T-helper 2 cell treated with Interferon-gamma antibody and Interleukin-4, amounts not matched to agents 5 μg/mL and 100 μg/mL, for 36 hours (primary cell): ENCODE measurements at places on chromosomes 6 and 20.

DNA sequence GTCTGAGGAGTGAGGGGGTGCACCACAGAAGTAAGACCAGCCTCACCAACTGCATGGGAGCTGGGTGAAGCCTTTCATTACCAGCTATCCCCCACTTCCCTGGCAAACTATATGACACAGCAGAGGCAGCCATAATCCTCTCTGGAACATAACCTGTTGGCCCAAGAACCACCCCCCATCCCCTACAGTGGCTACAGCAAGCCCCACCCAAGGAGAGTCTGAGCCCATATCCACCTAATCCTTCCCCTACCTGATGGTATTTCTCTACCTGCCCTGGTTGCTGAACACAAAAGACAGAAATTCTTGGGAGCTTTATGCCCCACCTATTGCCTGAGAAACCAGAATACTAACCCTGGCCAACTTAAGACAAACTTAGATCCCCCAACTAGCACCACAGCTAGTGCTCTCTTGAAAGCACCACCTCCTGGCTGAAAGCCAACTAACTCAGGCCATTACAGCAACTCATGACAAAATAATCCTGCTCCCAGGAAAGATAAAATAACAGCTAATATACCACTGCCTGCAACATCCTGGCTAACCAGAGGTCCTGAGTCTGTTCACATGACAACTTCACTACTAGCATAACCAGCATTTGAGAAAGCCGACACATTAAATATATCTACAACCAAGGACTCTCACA lies 11.2 kb downstream of the RNGTT start:
- H3K4me1 ChIP-seq, result peaks cover 2% of the 10 kb centered on the region
- no peaks in the 10 kb centered on the region for H3K27me3 ChIP-seq
- no peak overlapping the region for H3K4me3 ChIP-seq

GRCh38 chr6:119170447-119171087 lies 92.1 kb upstream of the FAM184A start:
- H3K4me1 ChIP-seq, result no peaks in the 10 kb centered on the region
- peaks cover 17% of the 10 kb centered on the region for H3K27me3 ChIP-seq
- no peak for DNase-seq
- no peak overlapping the region for H3K27ac ChIP-seq
- no peak overlapping the region for H3K4me3 ChIP-seq

DNA sequence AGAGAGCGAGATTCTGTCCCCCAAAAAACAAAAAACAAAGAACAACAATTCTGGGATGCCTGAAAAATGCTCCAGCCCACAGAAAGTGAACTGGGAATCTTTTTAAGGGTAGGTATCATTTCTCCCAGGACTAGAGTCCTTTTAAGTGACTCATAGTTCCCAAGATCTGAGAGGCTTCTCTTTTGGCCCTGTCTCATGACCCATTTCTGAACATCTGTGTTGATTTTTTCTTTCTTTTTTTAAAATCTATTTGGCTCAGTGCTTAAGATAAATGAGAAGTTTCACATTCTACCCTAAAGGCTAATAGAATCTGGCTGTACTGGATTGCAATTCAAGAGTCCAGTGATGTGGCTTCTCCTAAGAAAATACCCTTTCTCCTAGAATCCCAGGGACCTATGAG lies 217.6 kb upstream of the FOXQ1 start:
- no peaks in the 10 kb centered on the region for H3K36me3 ChIP-seq
- no peak for DNase-seq
- H3K27me3 ChIP-seq, result peaks cover 3% of the 10 kb centered on the region
- H3K4me1 ChIP-seq, result no peaks in the 10 kb centered on the region
- no peak overlapping the region for H3K27ac ChIP-seq
- no peak overlapping the region for H3K4me3 ChIP-seq

- DNase-seq, result no peak
- no peak overlapping the region for H3K27ac ChIP-seq
- peaks cover 3% of the 10 kb centered on the region for H3K27me3 ChIP-seq
- H3K4me1 ChIP-seq, result peaks cover 4% of the 10 kb centered on the region
- no peaks in the 10 kb centered on the region for H3K36me3 ChIP-seq
- H3K4me3 ChIP-seq, result no peak overlapping the region
Observed at GRCh38 chr20:33881989-33882388, 70.8 kb downstream of the CHMP4B start.

DNA sequence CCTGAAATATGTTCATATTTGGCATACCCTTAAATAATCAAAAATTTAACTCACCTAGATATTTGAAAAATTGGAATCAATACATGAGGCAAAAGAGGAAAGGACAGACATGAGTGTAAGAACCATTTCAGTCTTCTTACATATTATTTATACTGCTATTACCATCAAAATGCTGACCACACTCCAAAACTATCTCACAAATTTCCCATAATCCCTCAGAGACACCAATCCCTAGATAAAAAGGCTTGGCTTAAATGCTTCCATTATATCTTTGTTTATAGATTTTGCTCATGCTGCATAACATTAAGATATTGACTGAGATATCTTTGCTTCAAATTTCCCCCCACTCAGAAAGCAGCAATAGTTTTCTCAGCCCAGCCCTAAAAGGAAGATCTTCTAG lies 11.7 kb upstream of the NT5DC1 start:
- H3K27ac ChIP-seq, result peak overlapping the region; percentile 27
- no peak overlapping the region for H3K4me3 ChIP-seq
- H3K4me1 ChIP-seq, result peaks cover 43% of the 10 kb centered on the region
- peaks cover 9% of the 10 kb centered on the region for H3K36me3 ChIP-seq
- DNase-seq, result no peak
